Heart right ventricle (tissue), 16 donors: ENCODE measurements at places on chromosomes 13 and 19. TPM values are rescaled to one million over a fixed set of nuclear protein-coding genes. Genes with fewer than 3 reads are reported as not detected.

- H3K27me3 ChIP-seq = no peaks in the 10 kb centered on the region
- DNase-seq = no peak
- no peak overlapping the region for H3K27ac ChIP-seq
- H3K36me3 ChIP-seq = no peaks in the 10 kb centered on the region
- H3K4me1 ChIP-seq = peaks cover 74% of the 10 kb centered on the region
Measured at GRCh38 chr13:40612041-40612440, 54.4 kb downstream of the FOXO1 start.

DNA sequence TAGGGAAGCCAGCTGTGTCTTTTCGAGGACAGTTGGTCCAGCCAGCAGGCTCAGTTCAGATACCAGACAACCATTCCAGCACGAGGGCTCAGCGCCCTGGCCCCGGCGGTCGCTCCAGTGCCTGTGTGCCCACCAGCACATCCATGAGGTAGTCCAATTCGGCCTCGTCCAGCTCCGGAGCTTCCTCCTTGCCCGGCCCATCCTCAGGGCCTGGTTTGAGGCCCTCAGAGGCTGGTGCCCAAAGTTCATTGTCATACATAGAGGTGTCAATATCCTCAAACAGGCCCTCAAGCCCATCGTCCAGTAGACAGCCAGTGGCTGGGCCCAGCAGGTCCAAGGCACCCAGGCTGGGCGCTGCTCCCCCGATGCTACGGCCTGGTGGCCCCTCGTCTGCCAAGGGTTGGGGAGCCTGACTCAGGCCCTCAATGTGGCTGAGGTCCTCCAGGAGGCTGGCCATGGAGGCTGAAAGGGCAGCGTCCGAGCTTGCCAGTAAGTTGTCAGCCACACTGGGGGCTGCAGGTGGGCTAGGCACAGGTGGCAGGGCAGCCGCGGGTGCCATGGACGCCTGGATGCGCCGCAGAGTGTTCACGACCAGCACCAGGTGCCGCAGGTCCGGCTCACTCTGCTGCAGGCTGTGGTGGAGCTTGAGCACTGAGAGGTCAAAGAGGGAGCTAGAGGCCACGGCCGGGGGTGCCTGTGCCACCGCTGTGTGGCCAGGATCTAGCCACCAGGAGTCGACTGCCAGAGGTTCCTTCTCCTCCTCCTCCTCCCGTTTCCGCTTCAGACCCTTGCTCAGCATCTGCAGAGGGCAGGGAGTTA is 2.8 kb downstream of the SERTAD1 start:
- peaks cover 15% of the 10 kb centered on the region for H3K36me3 ChIP-seq
- peak overlapping the region; percentile 100 for H3K27ac ChIP-seq
- DNase-seq = no peak
- no peak overlapping the region for H3K4me3 ChIP-seq
- no peaks in the 10 kb centered on the region for H3K27me3 ChIP-seq
- peaks cover 47% of the 10 kb centered on the region for H3K4me1 ChIP-seq

DNA sequence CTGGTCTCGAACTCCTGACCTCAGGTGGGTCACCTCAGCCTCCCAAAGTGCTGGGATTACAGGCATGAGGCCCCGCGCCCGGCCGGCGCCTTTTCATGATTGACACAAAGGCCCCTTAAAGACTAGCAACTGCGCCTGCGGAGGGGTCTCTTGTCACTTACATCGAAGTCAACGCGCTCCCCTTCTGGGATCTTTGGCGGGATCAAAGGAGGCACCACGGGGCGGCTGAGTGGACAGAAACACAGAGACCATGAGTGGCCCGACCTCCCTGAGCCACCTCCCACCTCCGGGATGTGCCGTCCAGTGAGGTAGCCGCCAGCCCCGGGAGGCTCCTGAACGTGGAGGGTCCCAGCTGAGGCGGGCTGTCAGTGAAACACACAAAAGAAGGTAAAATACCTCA is 7.3 kb downstream of the TNNT1 start:
- H3K27me3 ChIP-seq = peaks cover 80% of the 10 kb centered on the region
- H3K27ac ChIP-seq = no peak overlapping the region
- H3K36me3 ChIP-seq = peaks cover 21% of the 10 kb centered on the region

Gene STARD13
- 38.3 TPM for total RNA-seq

Gene SF3A2
- 45.2 TPM for total RNA-seq

Gene MBD3L3
- total RNA-seq = not detected

Gene CEACAM3
- total RNA-seq = 0.21 TPM
